ENCODE measurements at places on chromosomes 7 and 10.

- DNase-seq, result no peak
Observed at GRCh38 chr7:131487217-131487616, 69.2 kb downstream of the PODXL start.

GRCh38 chr7:129468087-129468486, 33.9 kb downstream of the STRIP2 start:
- DNase-seq, result no peak

DNA sequence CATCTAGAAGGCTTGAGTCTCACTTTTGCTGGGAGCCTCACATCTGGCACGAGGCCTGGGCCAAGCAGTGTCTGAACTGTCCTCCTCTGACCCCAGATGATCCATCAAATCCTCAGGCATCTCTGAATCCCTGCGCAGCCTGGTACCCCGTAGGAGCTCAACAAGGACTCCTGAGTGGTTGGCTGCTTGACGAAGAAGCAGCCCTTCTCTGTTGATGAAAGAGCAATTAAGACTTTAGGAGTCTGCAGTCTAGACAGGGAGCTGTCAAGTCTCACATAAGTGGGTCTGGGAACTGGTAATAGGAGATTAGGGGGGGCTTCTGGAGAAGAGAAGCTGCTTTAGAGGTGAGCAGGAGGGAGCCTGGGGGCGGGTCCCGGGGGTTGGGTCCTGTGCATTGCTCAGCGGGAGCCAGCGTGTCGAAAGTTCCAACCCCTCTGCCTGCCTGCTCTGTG, 326.0 kb downstream of the RPS24 start:
- DNase-seq, result no peak

GRCh38 chr10:43221419-43222209, 45.3 kb downstream of the RASGEF1A start:
- DNase-seq, result no peak

DNA sequence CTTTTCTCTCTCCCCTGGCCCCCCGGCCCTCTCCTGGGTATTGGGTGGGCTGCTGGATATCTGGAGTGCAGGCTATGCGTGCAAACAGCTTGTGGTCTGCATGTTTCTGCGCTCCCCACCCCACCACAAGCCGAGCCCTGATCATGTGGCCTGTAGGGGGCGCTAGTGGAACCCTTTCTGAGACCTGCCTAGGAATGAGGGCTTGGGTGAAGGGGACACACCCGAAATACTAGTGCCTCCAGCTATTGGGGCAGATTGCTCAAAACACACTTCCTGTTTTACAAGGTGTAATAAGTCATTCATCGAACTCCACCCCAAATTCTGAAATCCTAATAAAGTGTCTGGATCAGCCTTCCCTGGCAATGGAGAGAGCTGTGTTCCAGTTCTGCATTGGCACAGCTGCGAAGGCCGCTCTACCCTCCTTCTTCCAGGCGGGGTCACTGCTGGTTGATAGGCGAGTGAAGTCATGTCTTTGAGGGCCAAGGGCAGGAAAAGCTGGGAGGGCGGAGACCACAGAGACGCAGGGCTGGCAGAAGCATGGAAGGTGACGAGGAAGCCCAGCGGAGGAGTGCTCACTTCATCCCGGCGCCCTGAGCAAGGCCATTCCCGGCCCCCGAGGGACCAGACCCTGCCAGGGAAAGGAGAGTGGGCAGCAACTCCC, 19.8 kb upstream of the PRRT4 start:
- no peak for DNase-seq

GRCh38 chr10:105963334-105963884, 1201.1 kb downstream of the SORCS1 start:
- no peak for DNase-seq

DNA sequence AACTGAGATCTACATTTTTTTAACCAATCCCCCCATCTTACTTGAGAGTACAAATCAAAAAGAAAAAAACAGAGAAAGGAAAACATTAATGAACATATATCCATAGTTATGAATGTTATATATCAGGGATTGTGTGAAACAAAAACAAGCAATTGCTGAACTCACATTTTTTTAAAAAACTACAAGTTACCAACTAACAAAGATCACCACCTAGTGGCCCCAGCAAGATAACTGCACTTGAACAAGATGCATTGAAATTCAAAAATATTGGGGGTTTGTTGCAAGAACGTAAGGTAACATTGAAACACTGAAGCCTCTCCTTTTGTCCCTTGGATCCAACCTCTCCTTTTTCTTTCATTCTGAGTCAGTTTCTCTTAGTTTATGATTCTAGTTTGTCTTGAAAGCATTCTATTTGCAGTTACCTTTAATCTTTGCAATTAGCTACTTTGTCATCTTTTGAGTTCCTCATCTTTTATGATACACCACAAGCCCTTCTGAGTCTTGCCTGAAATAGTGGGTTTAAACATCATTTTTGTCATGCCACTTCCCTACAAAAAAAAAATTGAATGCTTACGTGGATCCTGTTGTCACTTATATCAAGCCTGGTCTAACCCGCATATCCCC, 87.3 kb upstream of the TES start:
- DNase-seq, result no peak

- DNase-seq, result no peak
Observed at GRCh38 chr10:104824380-104825006, 183.4 kb downstream of the SORCS3 start.

GRCh38 chr7:32243687-32244290, 173.6 kb upstream of the PDE1C start:
- DNase-seq, result no peak

DNA sequence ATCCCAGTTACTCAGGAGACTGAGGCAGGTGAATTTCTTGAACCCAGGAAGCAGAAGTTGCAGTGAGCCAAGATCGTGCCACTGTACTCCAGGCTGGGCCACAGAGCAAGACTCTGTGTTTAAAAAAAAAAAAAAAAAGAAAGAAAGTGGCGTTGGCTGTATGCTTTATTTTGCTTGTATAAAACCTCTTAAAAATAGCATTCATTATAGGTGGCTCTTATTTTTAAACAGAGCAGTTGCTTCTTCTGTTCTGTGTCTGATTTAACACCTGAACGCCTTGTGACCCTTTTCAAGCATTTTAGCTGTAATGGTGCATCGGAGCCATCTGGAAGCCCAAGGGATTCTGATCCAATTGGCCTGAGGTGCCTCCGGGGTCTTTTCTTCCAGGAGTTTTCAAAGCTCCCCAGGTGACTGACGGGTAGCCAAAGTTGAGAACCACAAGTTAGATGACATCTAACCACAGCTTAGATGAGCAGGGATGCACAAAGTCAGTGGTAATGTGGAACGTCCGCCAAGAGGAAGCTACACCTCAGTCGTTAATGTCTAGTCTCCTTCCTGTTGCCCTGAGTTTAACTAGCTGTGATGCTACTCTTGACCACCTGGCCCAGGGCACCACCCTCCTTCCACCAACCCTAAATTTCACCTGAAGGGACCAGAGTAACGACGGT, 274.6 kb upstream of the KLF6 start:
- no peak for DNase-seq

- no peak for DNase-seq
Observed at GRCh38 chr7:91457208-91457607, 193.0 kb downstream of the FZD1 start.

DNA sequence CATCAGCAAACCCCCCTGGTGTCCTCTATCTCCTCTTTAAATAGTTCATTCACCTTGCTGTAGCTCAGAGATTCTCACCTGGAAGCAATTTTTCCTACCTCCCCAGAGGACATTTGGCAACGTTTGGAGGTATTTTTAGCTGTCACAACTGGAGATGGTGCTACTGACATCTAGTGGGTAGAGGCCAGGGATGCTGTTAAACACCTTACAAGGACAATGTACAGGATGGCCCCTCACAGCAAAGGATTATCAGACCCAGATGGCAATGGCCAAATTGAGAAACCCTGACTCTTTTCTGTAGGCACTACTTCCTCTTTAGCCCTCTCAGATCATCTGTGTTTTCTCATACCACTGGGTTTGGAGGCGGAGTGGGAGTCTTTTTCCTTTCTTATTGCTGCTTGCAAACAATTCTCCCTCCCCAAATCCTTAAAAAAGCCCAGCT, 13.2 kb upstream of the TRA2A start:
- DNase-seq, result no peak

DNA sequence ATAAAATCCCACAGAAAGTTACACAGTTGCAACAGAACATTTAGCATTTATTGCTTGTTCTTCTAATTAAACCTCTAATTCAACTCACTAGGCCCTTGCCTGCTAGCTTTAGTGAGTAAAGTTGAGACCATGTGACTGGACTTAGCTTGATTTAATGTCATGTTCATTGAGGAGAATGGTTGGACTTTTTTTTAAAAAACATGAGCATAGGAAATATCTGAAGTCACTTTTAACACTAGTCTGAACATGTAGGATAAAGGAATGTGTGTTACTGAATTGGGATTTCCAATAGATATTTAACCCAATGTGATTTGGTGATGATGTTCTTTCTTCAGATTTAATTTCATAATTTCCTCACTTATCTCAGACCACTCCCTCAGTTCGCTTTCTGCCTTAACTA, 24.6 kb upstream of the GLCCI1 start:
- DNase-seq, result no peak

DNA sequence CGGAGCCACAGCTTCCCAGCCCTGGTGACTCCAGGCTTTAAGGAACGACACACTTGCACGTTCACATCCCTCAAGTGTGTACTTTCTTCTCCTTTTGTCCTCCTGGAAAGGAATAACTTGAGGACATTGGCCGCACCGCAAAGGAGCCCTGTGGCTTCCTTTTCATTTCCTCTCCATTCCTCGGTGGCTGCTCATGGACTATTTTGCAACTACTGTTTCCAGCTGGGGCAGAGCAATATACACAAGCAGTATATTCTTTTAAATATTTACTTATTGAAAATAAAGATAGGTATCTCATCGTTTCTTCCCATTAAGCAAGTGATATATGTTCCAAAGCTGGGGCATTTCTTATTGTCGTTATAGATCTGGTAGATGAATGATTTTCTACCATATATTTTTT, 97.2 kb upstream of the LYZL1 start:
- DNase-seq, result no peak

DNA sequence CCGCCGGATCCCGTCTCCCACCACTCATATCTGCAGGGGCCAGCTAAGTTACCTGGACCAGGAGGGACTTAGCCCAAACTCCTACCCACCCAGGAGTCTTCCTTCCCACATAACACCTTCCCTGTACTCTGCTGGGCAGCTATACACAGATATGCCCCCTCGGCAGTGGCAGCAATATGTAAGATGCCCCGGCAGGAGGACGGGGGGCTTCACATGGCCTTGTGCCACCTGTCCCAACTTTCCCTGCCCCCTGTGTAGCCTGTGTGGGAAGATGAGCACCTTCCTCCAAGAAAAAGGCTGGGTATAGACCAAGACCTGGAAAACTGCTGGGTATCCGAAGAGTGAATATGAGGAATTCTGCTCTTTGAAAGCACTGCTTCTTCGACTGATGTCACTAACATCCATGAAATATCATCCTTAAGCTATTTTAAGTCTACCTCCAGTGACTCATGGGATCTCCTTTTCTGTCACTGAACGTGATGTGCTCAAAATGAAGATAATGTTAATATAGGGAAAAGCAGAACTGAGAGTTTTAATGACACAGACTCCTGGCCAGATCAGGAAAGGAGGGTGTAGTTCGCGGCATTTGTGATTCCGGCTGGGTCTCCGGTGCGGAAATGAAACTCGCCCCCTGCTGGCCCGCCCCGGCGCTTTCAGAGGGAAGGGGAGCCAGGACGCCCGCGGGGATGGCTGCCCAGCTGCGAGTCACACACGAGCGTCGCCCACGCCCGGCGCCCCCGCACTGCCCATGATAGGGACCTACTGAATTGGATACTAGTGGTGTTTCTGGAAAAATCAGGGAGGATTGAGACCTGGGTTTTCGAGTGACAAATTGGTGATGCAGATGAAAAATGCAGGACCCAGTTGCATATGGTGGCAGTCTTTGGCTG, 256.9 kb upstream of the NFE2L3 start:
- DNase-seq, result peak; percentile 54

DNA sequence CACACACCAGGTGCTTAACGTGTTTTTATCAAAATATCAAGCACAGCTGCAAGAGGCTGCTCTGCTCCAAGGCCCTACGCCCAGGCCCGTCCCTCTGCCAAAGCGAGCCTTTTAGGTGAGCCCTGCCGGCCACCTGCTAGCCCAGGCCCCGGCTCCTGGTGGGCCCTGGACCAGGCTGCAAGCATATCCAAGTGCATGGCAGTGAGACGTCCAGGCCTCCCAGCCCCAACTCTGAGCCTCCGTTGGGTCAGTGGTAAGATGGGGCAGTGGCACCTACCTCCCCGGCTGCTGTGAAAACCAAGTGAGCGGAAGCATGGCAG, 136.2 kb downstream of the LHPP start:
- DNase-seq, result no peak

GRCh38 chr7:85554236-85555178, 367.7 kb upstream of the SEMA3D start:
- DNase-seq, result no peak

DNA sequence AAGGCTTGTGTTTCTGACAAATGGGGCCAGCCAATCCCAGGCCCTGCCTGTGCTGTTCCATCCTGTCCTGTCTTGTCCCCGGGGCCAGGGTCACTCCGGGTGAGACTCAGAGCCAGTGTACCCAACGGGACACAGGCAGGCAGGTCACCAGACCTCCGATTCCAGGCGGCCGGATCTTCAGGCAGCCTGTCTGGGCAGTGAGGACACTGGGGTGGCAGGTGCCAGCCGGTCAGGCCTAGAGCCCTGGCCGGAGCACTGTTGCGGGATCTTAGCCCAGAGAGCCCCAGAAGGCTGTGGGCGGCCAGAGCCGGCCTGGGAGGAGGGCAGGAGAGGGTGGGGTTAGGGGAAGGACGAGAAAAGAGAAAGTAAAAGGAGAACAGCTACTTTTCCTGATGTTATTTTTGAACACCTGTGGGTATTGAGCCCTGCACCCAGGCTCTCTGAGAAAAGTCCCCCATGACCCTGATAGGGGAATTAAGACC, 134.3 kb upstream of the TNRC18 start:
- DNase-seq, result no peak

DNA sequence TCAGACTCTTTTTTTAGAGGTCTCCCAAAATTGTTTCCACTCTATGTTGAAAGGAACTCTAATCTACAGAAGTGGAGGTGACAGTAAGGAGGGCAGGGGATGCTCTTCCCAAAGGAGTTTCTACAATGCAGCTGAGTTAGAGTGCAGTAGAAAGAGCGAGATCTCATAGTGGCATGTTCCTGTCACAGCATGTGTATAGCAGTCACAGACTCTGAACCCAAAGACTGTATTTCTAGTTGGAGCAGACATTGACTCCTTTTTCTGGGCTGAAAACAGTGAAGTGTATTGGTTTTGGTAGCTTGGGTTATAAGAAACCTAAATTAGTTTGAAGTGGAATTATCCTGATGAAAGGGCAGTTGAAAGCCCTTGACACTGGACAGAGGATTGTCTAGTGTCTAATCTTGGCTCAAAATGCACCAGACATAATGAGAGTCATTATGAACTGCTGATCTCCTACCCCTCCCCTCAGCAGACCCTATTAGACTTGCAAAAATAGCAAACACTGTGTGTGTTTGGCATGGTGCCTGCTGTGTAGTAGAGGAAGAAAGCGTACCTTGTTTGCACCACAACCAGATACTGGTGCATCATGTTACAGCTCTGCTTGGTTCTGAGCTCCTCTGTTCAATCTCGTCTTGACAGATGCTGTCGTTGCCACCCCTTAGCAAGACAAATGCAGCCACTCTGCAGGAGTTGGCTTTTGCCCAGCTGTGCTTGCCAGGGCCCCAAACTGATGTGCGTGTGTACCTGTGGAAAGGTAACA, 336.0 kb downstream of the AUTS2 start:
- DNase-seq, result no peak

Data from activated CD8-positive, alpha-beta memory T cell treated with anti-CD3 and anti-CD28 coated beads for 1 hour (primary cell).